Kidney epithelial cell (primary cell): ENCODE measurements at places on chromosomes 2 and 18. TPM values are rescaled to one million over a fixed set of nuclear protein-coding genes. Genes with fewer than 3 reads are reported as not detected.

DNA sequence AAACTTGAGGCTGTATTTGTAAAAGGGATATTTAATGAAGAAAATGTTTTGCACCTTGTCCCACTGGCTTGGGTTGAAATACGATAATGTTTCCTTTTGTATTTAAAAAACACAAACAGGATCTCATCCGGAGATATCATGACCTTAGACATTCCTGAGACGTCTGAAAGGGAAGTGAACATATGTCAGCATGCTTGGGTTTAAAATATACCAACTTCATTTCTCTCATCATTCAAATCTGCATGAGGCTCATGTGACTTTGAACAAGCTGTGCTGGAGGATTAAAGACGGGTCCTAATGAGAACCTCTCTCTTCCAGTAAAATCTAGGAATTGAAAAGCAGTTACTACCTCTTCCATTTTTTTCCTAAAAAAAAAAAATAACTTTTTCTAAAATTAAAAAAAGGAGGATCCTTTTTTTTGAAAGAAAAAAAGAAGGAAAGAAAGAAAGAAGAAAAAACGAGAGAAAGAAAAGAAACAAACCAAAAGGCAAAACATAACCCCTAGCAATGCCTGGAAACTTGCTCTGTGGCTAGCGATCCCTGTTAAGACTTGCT is 106.8 kb upstream of the ZFP36L2 start:
- no peak for DNase-seq

DNA sequence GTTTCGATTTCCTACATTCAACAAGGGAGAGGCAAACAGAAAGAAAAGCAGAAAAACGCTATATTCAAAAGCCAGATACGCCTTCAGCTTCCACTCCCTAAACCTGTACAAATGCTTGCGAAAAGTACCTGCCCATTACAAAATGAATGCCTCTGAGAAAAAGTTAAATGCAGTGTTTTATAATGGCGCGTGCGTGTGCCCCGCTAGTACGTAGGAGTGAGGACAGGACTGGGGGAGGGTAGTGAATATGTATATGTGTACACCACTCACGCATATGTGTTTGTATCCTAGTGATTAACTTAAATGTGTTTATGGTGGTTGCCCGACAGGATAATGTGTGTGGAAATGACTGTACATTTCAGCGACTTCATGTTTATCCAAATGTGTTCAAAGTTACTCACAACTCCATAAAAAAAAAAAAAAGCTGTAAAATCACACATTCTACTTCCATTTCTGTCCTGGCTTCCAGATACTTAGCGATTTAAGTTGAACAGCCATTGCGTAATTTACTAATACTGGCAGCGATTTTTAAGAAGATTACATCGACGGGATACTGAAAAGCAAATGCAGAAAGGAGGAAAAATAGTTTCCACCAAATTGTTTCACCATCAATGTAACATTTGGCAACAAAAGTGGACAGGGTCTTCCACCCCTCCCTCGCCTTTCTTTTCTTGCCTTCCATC is 1.3 kb downstream of the NEUROD1 start:
- no peak for DNase-seq

COL5A2 gene
- total RNA-seq, result 27.1 TPM in 2 replicates

CYP27A1 gene
- total RNA-seq, result 25.3 and 32.0 TPM in 2 replicates
